Stimulated activated CD4-positive, alpha-beta T cell treated with anti-CD3 and anti-CD28 coated beads, Interleukin-2, amount 100 ng/mL, for 48 hours (primary cell): ENCODE measurements at places on chromosomes 1 and 21.

DNA sequence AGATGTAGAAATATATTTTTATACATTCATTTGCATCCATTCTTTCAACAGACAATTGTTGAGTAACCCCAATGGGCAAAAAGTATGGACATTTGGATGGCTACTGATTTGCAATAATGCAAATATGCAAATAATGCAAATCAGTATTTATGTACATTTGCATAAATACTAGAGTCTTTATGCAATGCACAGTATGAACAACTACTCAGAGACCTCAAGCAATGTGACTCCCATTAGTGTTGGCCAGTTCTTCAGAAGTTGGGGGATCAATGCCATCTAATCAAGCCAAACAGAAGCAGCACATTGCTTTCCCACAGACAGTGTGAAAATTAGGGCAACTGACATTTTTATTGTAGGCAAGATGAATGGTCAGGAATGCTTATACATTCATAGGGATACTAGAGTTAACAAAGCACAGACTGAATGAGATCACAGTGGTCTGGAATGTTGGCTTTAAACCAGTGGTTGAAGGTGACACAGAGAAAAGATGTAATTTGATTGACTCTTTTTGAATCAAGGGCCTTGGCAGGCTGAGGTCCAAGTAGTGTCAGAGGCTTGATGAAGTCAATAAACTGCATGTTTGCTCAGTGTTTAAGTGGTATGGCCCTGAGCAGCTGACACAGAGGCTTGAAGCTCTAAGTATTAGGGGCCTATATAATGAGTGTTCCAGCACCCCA is 256.6 kb downstream of the CTH start:
- no peak for DNase-seq

DNA sequence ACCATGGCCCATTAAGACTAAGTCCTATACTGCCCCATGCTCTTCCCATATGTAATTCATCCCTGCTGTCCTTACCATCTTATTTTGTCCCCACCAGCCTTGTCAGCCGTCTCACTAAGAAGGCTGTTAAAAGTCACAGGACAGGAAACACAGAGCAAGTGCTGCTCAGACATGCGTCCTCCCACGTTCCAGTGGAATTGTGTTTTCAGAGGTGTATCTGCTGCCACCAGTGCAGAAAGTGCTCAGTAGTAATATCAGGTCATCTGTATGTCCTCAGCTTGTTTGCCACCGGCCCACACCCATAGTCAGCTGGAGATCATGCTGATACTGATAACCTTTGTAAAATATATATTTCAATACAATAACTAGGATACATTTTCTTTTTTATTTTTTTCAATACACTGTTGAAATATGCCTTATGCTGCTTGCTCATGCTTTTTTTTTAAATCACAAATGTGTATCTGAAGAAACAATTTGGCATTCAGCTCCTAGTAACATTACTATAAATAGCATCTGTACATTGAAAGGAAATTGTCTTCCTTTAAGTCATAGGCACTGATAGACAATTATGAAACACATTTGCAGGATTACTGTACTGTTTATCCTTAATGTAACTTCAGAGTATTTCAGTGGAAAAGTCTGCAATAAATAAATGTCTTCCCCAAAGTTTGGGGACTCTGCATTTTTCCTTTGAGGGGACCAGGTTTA is 156.9 kb downstream of the EDEM3 start:
- no peak for DNase-seq

DNA sequence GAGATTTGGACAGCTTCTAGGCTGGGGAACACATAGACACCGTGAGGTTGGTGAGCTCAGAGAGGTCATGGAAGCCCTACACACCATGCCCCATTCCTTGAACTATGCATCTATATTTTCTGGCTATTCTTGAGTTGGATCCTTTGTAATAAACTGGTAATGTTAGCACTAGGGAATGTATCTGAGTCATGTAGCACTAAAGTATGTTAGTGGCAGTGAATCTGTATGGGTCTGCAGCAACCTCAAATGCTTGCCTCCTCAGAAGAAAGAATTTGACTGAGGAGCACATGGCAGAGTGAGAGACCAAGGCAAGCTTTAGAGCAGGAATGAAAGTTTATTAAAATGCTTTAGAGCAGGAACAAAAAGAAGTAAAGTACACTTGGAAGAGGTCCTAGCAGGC is 43.7 kb upstream of the LRRC7 start:
- no peak for DNase-seq

DNA sequence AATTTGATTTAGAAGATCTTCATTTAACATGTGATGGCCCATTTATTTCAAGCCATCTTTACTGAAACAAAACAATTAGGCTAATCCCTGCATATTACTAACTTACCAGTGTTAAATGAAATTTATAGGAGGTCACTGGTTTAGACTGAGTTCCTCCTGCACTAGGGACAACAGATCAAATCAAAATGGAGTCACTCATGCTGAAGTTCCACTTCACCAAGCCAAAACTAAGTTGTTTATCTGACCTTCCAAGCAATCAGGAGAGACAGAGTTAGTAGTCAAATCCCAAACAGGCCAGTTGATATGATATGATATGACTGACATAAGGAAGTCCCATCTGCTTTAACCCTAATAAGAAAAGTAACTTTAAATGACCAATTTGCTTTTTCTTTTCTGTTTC is 4.8 kb downstream of the LYST start:
- DNase-seq: no peak

GRCh38 chr1:18256282-18257235 is 149.0 kb downstream of the IGSF21 start:
- DNase-seq: no peak

DNA sequence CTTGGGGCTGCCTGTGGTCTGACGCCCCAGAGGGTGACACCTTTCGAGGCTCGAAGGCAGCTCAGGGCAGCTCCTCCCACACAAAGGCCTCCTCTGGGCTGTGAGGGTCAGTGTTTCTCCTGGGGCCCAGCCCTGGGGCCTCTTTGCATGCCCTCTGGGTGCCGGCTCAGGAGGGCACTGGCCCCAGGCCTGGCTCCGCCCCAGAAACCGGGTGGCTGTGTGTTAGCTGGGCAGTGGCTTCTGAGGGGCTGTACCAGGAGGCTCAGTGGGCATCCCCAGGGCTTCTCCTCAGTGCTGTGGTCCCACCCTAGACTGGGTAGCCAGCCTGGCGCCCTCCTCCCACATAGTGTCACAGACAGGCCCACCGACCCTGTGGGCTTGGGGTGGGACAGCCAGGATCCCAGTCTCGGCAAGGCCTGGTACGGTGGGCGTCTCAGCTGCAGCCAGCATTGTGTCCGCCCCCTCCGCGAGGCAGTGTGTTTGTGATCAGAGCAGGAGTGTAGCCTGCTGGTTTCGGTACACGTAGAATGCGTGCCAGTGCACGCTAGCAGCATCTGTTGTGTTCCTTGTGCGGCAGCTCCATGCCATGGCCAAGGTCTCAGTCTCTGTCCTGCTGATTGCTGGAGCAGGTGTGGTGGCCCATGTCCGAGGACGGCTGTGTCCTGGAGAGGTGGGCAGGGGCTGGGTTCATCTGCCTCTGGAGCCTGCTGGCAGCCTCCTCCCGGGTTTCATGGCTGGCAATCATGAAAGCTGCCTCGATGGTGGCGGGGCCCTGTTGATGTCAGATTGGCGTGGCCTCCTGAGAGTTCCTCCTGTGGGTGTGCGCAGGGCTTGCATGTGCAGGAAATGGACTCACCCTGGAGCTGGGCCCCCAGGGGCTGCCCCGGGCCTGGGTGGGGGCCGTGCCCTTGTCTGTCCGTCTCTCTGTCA is 28.0 kb downstream of the RRP1 start:
- no peak for DNase-seq

DNA sequence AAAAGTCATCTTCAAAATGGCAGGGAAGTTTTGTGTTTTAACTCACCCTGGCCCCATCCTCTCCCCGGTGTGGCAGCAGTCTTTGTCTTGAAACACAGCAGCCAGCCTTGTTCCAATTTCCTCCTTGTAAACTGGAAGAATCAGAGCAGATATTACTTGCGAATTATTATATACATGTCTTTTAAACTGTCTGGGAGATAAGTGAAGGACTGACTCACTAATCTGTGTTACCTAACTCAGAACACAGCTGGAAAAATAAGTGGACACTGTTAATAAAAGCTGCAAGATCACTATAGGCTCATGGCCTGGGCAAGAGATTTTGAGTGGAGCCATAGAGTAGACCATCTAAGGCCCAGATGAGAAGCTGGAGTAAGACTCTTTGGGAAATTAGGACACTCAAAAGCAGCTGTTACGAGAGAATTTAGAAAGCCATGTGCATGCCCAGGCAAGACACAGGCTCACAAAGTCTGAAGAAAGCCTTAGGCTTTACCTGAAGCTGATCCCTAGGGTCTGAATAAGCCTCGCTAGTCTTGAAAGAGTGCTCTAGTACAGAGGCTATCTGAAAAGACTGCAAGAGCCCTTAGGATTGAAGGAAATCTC is 233.0 kb upstream of the RAB4A start:
- DNase-seq: no peak

- no peak for DNase-seq
These were observed 7.0 kb upstream of the RWDD3 start for GRCh38 chr1:95226781-95227660.

GRCh38 chr1:202029171-202029665 is 18.8 kb downstream of the ELF3 start:
- no peak for DNase-seq

DNA sequence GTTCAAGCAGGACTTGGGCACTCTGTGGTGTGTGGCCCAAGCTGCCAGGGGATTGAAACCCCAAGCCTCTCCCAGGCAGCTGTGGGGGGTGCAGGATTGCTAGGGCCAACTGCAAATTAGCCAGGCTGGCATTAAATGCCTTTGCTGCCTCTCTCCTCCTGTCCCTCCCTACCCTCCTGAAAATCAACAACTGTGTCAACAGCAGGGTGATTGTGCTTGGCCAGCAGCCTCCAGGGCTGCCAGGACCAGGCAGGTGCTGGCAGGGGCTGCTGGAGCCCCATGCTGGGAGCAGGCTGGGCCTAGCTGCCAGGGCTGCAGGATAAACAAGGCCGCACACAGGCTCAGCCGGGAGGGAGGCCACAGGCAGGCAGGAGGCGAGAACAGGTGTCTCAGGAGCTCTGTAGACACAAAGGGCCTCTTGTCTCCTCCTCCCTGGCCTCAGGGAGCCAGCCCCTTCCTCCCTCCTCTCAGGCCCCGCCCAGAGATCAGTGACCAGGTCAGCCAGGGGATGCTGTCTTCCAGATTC is 11.4 kb downstream of the SOX13 start:
- DNase-seq: no peak

GRCh38 chr1:15264769-15265168 is 17.7 kb downstream of the FHAD1 start:
- DNase-seq: no peak

GRCh38 chr1:225811622-225812487 is 1.9 kb downstream of the EPHX1 start:
- DNase-seq: no peak
